ENCODE measurements at places on chromosomes 3 and 15.

GRCh38 chr3:49675912-49676311, 1.8 kb downstream of the APEH start:
- DNase-seq, result no peak

DNA sequence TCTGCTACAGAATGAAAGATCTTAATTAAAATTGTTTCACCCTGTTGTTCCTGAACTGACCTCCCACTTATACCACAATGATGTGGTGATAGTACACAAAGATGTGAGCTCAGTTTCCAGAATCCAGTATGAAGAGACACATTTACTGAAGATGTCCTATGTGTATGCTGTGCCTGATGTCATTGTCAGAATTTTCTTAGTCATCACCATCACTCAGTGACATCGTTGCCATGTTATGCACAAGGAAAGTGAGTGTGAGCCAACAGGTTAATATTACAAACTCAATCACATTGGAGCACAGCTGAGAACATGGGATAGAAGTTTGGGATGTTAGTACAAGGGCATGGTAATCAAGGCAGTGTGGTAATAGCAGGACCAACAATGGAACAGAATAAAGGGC, 199.7 kb upstream of the CHRNA7 start:
- DNase-seq, result peak; percentile 35

- DNase-seq, result no peak
Observed at GRCh38 chr3:127426444-127427153, 138.8 kb upstream of the PRR20G start.

DNA sequence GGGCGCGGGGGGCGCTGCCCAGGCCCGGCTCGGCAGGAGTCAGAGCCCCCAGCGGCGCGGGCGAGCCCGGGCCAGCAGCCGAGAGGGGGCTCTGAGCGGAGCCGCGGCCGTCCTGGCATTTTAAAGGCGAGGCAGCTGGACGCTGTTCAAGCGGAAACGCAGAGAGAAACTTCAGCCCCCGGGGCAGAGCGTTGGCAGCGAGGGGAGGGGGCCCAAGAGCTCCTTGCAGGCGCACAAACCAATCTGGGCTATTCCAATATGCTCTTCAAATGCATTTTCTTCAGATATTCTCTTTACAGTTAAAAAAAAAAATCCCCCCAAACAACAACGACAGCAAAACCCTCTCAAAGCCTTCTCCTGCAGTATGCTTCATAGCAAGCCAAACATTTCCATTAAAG, at the start of gene CTXND1:
TSS of gene CTXND1 (minus strand) at position 93 of the 398 bp plus-strand sequence. CDS start 50,264 bp downstream, outside the sequence.
- no peak for DNase-seq

GRCh38 chr3:41125258-41125657, 74.0 kb upstream of the CTNNB1 start:
- peak; percentile 67 for DNase-seq

DNA sequence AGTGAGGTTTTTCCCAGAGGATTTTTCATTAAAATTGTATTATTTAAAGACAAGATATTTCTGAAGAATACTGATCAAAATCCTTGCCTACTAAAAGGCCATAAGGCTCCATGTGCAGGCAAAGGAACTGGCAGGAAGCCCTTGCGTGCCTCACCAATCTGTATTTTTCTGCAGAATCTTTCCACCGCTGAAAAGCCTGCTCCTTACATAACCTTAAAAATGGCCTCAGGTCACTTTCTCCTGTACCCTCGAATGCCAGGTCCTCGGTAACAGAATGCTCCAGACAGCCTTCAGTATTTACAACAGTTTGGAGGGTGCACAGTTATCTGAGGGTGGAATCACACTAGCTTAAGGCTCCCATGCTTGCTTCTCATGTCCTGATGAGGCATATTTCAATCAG, 3.2 kb downstream of the MORC1 start:
- DNase-seq, result no peak

DNA sequence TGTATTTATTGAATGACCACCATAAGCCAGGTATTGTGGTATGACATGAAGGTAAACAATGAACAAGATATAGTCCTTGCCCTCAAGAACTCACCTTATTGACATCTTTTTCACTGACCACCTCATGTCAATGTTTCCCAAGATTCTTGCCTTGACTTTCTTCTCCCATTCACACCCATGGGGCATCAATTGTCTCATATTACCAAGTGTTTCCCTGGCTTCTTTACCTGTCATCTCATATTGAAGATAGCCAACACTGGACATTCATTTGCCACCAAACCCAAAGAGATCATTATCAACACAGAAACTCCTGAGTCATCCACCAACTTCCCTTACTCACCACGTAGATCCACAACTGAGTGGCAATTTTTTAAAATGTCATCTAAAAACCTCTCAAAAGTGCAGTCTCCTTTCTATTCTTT, 2.2 kb downstream of the EFHB start:
- DNase-seq, result peak; percentile 66

DNA sequence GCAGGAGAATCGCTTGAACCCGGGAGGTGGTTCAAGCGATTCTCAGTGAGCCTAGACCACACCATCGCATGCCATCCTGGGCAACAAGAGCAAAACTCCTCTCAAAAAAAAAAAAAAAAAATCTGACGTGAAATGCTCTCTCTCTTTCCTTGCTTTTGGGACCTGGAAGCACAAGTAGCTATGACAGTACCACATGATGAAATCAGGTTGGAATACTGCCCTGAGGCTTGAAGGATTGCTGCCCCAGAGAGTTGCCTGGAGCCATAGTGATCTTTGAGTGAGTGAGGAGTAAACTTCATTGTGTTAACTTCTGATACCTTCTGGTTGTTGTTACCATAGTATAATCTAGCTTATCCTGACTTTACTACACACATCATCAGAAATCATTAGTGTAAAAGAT, 23.3 kb downstream of the AKAP13 start:
- DNase-seq, result no peak

GRCh38 chr3:173799060-173799816, 401.7 kb downstream of the NLGN1 start:
- no peak for DNase-seq

DNA sequence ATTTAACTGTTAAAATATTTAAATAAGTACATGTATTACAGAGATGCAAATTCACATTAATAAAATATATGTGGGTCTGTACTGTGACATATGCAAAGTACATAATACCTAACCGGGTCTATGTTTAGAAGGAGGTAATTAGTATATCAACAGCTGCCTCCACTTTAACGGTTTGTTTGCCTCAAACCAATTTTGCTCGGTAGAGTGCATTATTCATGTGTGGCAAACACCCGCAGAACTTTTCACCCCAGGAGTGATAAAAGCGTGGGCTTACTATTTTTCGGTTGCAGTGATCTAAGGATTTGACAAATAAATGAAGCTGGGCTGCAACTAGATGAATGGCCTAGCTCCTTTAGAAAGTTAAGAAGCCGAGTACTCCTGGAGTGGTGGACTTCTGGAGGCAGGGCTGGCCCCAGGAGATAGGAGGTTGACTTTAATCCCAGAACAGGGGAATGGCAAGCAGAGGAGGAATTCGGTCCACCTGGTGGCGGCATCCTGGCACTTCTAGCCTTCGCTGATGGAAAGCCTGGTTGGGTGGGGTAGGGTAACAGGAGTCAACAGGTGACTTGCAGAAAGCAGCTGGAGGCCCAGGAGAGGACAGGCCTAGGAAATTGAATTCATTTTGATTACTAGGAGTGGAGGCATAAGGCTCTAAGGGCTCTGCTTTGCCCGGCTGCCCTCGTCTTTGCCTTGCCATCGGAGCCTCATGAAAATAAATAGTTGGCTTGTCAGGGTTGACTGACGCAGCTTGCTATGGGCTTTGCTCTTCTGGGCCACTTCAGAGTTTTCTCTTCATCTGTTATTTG, 2.4 kb downstream of the SLCO3A1 start:
- peak; percentile 68 for DNase-seq

GRCh38 chr3:58576716-58577115, 475 bp downstream of the FAM107A start:
- no peak for DNase-seq

- DNase-seq, result no peak
Observed at GRCh38 chr15:99328106-99329072, 77.1 kb downstream of the LRRC28 start.

GRCh38 chr15:69706353-69707097, 253.9 kb downstream of the RPLP1 start:
- DNase-seq, result no peak

DNA sequence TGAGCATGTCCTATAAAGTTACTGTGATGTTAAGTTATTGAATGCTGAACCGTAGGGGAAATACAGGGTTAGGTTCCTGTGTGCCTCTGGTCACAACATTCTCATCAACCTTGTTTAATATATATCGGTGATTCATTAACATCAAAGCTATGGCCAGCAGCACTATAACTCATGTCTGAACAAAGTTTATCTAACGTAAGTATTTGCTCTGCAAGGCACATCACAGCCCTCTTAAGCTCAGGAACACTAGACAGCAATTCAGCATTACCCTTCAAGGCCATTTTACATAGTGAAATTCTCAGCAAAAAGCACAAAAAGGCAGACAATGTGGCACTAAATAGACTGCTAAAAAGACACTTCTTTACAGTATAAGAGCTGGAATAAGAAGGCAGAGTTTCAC, 48.2 kb upstream of the FNDC3B start:
- DNase-seq, result no peak

GRCh38 chr15:64883997-64884511, 27.6 kb upstream of the ANKDD1A start:
- DNase-seq, result peak; percentile 96

DNA sequence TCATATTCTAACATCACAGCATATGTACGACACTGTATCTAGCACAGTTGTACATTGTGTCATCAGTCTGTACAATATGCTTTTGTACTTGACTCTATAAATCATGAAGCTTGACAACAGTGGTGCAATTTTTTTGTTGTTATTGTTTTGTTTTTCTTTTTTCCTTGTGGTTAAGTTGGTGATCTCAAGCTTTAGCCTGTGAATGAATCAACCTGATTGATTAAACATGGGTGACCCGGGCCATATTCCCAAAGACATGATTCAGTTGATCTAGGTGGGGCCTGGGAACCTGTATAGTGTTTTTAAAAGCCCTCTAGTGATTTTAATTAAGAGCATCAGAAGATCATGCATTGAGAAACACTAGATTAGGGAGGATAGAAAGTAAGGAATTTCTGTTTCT, 101.8 kb upstream of the AADACL2 start:
- DNase-seq, result no peak

DNA sequence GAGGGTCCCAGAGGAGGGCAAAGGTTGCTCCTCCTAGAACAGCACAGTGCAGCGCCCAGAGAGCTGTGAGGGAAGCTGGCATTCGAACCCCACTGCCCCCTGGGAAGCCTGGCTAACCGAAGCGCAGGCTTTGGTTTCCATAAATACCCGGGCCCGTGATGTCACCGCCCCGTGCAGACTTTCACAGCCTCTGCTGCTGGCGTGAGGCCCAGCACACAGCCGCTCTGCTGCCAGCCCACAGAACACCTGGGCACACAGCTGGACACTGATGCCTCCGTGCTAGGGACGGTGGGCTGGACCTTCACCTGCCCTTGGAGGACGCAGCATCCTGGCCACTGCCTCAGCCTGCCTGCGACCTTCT, 1.0 kb downstream of the IQSEC1 start:
- no peak for DNase-seq
